Activated T-cell treated with anti-CD3 and anti-CD28 coated beads for 4 hours (primary cell): ENCODE measurements at places on chromosomes 2 and 18.

- DNase-seq = no peak
Observed at GRCh38 chr18:65206551-65207260, 544.1 kb upstream of the CDH7 start.

DNA sequence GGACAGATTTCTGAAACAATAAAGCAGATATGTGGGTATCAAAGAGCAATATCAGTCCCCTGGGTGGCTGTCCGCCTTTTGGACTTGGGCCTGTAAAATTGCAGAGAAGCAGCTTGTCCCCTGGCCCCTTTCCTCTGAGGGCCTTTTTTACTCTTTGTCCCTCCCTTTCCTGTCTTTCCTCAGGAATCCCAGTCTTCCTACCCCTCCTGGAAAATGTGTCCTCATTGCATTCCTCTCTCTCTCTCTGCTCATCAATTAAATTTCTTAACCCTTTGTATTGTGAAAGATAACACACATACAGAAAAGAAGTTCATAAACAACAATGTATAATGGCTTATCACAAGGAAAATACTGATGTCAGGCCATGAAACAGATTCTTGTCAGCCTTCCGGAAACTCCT lies 3.0 kb upstream of the GRB14 start:
- DNase-seq = no peak

DNA sequence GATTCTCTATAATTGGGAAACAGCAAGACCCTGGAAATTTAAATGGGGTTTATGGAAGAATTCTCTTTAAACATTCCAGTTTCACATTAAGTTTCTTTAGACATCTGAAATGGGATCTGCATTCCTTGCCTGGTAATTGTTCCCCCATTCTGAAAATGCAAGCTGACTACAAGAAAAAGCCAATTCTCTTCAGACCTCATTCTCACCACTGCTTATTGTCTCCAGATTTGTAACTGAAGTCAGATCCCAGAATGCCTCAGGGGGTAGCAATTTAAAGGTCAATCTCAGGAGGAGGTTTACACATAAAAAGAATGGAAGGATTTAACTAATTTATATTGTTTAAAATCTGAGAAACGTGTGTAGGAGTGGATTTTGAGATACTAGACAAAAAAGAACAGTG lies 41.2 kb downstream of the COL3A1 start:
- DNase-seq = no peak

DNA sequence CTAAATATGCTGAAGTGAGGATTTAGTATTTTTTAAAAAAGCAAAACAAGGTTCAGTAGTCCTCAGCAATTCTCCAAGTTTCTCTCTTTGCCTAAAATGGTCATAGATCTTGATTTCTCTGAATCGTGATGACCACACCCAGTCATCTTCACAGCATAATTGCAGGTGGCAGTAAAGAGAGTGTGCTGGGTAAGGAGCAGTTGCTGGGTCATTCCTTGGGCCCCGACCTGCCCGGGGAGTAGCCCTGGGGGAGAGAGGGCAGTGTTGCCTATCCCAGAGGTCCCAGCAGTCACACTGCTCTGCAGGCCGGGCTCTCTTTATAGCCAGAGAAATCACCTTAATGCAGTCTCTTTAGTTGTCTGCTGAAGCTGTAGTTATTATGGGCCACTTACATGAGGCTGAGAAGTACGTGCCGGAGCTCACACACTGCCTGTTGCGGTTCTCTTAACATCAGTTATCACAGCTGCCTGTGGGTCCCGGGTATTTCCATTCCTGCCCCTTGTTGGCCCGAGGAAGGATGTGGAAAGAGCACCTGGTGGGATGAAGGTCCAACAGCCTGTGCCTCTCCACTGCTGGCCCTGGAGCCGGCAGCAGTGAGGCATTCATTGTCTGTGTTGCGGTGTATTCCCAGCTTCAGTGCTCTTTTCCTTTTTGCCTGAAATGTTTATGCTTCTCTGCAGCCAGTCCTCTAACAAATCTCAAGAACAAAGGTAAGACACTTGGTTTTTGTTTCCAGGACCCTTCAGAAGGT lies 230.1 kb downstream of the ALPK2 start:
- DNase-seq = no peak

DNA sequence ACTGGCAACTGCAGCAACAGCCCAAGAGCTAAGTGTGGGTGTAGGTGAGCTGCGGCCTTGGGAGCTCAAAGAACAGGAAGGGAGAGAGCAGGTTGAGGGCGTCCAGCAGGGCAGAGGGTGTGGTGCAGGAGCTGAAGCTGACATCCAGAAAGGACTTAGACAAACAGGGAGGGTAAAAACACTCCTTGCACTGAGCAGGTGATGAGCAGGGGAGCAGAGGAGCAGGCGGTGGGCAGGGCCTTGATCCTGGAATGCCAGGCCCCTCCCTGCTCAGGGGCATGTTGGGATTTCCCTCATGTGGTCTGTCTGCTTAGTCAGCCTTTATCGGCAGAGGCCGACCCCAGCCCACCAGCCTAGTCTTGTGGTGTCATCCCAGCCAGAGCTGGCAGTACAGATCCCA lies 63.6 kb downstream of the VSNL1 start:
- no peak for DNase-seq
